ENCODE measurements at places on chromosomes 3 and 15.

- DNase-seq = no peak
These were observed 208.7 kb downstream of the MBNL1 start for GRCh38 chr3:152477422-152477821.

DNA sequence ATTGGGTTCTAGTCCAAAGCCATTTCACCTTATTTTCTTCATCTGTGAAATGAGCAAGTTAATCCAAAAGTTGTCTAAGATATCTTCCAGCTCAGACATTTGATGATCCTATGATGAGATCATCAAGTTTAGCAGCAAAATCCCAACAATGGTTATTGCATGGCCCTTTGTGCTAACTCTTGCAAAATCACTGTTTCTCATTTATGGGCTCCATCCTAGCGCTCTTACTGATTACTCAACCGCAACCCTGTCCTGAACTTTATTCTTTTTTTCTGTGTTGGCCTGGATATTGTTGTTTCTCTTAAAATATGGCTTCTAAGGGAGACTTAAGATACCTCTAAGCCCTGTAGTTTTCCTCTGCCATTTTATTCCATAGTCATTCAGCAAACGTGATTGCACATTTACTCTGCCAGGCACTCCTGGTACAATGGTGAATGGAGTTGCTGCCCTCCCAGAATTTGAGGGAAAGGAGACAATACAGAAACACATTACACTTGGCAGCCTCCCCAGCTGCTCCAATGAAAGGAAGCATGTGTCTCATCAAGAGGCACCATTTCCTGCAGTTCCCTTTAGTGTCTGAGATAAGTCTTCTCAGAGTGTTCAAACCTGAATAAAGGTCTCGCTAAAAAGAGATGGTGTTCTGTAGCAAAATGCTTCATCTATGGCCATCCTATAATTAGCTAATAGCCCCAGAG is 4.4 kb downstream of the GXYLT2 start:
- peak; percentile 10 for DNase-seq

- no peak for DNase-seq
These were observed 985 bp downstream of the LCMT2 start for GRCh38 chr15:43329217-43329959.

- DNase-seq = no peak
These were observed 346.6 kb upstream of the MEIS2 start for GRCh38 chr15:37446921-37447320.

DNA sequence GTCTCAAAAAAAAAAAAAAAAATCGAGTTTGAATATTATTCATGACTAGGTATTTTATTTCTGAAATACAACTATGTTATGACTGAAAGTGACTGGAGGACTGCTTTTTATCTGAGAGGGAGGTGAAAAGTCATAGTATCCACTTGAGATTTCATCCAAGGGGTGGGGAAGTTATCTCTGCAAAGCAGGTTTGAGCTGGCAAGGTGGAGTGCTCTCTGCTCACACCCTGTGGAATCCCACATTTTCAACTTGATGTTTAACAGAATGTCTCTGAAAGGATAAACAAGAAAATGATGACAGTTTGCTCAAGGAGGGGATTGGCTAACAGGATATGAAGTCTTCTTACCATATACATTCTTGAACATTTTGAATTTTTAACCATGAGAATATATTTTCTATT is 27.3 kb upstream of the SEC62 start:
- DNase-seq = no peak

- DNase-seq = no peak
These were observed 329.9 kb upstream of the TBL1XR1 start for GRCh38 chr3:177527182-177527581.

All from NCI-H446 (cell line).